ENCODE measurements at places on chromosomes 7 and 10.

GRCh38 chr10:117476281-117476680, 66.3 kb upstream of the EMX2 start:
- no peak for DNase-seq

DNA sequence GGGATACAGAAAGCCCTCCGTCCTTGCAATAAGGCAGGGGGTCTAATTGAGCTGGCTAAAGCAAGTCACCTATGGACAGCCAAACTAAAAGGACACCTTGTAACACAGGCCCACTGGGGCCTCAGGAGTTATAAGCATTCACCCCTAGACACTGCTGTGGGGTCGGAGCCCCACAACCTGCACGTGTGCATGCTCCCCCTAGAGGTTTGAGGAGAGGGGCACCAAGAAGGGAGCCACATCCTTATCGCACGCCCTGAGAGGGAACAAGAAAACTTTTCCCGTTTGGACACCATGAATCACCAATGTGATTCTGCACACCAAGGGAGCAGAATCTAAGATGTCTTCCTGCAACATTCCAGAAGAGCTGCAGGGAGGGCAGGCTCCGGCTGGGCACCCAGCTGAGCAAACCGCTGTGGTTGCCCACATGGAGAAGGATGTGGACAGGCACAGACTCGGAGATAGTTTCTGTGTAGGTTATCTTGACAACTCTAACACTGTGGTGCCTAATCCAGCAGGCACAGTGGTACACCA, 17.7 kb upstream of the TARP start:
- peak; percentile 11 for DNase-seq

GRCh38 chr7:29805886-29806207, 461 bp upstream of the WIPF3 start:
- DNase-seq = no peak

- DNase-seq = no peak
Measured at GRCh38 chr7:1227814-1228544, 4.7 kb upstream of the UNCX start.

GRCh38 chr7:90244565-90244908, 437 bp upstream of the CFAP69 start:
- no peak for DNase-seq

DNA sequence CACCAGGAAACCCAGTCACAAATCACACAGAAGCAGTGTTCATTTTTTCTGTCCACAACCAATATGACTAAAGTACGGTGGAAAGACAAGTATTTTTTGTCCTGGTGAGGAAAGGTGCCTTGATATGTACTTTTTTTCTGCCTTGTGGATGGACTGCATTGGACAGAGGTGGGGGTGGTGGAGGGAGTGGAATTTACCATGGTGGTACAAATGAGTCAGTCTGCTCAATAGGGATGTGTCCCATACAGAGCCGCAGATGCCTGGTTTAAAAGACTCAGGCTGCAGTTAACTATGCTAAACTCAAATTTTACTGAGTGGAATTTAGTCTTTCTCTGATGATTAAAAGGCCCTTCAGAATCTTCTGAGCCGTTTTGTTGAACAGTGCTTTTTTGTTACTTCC, 674.5 kb upstream of the GALNT17 start:
- DNase-seq = no peak

- DNase-seq = no peak
Measured at GRCh38 chr10:99337311-99337811, 8.2 kb downstream of the CNNM1 start.

- DNase-seq = no peak
Measured at GRCh38 chr7:158369290-158369689, 218.3 kb downstream of the PTPRN2 start.

DNA sequence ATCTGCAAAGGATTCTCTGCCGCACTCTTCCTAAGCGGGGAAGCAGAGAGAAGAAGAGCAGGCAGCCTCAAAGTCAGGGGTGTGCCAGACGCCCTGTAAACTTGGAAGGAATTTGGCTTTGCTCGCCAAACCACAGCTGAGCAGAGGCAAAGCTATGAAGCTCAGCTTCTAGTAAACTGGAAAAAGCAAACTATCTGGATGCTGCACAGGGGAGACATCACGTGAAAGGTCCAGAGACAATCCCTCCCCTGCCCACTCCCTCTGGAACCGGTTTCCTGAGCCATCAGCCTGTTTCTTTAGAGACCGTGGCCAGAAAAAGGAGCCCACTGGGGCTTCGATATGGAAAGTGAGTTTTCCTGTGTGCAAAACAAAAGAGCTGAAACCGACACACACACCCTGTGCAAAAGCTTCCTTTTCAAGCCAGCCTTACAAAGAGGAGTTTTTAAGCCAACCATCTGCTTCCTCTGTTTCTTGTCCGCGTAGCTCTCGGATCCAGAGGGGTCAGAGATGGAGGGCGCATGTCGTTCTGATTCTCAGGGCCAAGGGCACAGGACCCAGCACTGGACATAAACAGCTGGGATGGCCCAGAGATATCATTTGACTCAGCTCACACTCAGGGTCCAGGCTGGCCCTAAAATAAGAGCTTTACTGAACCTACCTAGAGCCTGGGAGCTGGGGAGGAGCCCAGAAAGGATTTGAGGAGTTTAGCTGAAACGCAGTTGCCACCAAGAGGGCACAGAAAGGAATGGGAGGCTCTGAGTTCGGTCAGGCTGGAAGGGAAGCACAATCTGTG, 58.2 kb upstream of the DNAAF5 start:
- DNase-seq = no peak

- no peak for DNase-seq
Measured at GRCh38 chr7:107591421-107591820, 11.4 kb downstream of the BCAP29 start.

GRCh38 chr10:95517536-95518454, 43.4 kb downstream of the SORBS1 start:
- no peak for DNase-seq

GRCh38 chr7:32915041-32915536, 23.5 kb upstream of the KBTBD2 start:
- no peak for DNase-seq

- DNase-seq = peak; percentile 95
Measured at GRCh38 chr7:149090397-149091195, at the start of gene ZNF786. Gene ZNF786, minus strand, starts transcription at chr7:149090718. Its CDS starts 78 bp downstream, at chr7:149090640.

DNA sequence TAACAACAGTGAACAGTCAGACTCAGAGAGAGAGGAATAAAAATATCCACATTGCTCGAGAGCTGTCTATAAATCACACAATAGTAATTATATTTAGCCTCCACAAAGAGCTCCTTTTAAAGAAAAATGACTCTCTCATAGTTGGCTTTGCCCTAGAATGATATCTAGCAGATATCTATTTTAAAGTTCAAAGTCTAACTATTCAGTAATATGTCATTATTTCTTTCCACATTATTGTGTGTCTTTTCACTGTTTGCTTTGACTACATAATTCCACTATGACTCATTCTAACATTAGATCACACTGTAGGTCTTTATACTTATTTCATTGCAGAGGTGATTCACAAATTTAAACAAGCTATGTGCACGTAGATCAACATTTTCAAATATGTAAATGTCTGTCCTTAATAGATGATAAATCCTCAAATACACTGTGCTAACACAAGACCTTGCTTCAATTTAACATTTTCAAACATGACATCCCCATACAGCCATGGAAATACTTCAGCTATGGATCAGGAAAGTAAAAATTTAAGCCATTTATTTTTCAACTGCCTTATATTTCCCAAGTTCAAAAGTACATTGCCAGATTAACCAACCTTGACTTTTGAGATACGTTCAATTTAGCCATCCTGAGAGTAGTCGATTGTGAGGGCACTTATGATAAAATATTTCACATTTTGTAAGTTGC, 99.9 kb upstream of the AKR1E2 start:
- no peak for DNase-seq

DNA sequence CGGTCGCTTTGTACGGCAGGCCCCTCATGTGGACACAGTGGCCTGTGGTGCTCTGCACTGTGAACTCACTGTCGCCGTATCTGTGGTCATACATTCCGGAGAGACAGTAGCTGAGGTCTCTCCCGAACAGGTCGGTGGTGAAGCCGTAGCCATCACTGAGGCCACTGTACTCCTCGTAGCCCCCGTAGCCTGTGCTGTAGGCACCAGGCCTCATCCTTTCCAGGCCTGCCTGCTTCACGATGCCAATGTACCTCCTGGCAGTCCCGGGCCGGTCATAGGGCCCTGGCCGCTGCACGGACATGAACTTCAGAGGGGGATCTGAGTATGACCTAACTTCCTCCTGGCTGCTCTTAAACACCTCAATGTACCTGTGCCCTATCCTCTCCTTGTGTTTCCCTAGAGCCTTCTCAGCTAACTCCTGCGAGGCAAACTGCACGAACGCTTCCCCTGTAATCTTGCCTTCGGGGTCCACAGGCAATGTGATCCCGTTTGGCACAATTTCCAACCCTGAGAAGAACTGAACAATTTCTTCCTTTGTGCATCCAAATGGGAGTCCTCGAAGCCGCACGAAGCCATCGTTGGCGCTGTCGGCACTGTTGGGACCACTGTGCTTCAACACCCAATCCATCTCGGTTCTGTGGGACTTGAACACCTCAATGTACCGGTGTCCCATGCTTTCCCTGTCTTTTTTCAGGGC, 15.7 kb downstream of the FXYD4 start:
- no peak for DNase-seq
